NAMALWA (cell line): ENCODE measurements at places on chromosomes 1 and 21.
A peak's percentile ranks its signal among the peaks of the same experiment; 100 is the strongest.

GRCh38 chr1:8257621-8258020 lies 60.3 kb upstream of the SLC45A1 start:
- no peak for DNase-seq

DNA sequence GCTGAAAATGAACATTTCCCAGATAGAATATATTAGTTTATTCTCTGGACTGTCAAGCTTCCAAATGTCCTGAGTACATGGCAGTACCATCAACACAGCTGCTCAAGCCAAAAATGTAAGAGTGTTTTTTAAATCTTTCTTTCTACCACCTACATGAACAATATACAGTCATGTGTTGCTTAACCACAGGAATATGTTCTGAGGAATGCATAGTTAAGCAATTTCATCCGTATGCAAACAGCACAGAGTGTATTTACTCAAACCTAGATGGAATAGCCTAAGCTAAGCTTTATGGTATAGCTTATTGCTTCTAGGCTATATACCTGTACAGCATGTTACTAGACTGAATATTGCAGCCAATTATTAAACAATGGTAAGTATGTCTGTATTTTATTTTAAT lies 561.9 kb upstream of the ADGRL4 start:
- no peak for DNase-seq

GRCh38 chr1:157369808-157370521 lies 182.3 kb downstream of the FCRL5 start:
- DNase-seq = peak; percentile 89

DNA sequence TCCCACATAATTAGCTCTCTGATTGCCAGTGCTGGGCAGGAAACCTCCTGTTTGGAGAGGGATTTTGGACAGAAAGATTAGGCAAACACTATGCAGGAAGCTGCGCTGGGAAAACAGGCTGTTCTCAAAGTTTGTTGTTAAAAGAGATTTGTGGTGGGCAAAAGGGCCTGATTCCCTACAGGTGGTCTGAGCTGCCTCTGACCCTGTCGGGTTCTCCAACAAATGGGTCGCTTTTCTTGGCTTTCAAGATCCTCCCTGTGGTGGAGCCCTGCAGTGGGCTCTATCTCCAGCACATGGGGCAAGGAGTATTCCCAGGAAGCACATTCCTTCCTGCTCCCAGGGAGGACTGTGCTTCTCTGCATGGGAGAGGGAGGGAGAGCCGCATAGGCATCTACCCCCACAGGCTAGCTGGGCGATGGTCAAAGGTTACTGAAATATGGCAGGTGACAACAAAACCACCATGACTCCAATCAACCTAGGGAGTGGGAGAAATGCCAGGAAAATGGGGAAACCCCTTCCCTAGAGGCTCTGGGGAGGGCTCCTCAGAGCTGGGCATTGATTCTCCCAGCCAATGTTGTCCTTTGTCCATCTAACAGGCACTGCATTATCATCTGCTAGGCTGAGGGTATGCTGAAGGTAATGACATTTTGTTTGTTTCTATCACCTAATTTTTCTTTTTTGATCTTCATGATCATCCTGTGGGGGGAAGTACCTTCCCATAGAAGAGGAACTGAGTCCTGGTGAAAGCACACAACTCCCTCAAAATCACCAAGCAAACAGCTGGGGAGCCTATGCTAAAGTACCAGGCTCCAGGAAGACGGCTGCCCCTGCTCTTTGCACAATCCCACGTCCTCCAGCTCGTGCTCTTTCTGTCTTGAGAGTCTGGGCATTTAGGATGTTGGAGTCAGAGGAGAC lies 85.3 kb downstream of the PLXNA2 start:
- DNase-seq = no peak

DNA sequence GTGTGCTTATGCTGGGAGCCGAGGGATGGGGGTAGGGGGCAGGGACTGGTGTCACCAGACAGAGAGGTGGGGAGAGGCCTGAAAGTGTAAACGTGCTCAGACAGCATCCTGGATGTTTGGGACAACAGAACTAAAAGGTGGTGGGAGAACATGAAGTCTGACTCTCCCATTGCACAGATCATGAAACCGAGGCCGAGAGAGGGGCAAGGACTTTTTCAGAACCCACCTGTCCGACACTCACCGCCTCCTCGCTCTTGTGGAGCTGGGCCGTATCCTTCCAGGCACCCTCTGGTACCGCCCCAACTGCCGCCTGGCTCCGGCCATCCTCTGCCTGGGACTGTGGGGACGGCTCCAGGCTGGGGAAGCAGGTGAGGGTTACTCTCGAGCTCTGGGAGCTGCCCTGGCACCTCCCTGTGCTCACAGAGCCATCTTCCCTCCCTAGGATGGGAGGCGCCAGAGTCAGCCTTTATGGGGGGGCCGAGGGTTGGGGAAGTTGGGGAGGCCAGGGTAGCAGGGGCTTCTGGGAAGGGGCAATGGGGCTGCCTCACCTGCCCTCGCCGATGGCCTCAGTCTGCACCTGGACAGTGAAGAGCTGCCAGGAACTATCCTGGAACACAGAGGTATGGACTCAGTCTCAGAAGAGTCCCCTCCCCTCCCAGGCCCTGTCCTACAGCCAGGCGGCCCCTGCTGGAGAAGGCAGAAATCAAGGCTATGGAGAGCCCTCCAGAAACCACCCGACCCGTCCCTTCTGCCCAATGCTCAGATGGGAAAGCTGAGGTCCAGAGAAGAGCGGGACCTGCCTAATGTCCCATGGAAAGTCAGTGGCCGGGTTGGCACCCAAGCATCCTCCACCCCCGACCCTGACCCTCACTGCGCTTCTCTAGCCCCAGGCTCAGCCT lies 7.0 kb downstream of the ATP13A2 start:
- DNase-seq = no peak
